ENCODE measurements at places on chromosomes 6 and 20. TPM values are rescaled to one million over a fixed set of nuclear protein-coding genes. Genes with fewer than 3 reads are reported as not detected.

DNA sequence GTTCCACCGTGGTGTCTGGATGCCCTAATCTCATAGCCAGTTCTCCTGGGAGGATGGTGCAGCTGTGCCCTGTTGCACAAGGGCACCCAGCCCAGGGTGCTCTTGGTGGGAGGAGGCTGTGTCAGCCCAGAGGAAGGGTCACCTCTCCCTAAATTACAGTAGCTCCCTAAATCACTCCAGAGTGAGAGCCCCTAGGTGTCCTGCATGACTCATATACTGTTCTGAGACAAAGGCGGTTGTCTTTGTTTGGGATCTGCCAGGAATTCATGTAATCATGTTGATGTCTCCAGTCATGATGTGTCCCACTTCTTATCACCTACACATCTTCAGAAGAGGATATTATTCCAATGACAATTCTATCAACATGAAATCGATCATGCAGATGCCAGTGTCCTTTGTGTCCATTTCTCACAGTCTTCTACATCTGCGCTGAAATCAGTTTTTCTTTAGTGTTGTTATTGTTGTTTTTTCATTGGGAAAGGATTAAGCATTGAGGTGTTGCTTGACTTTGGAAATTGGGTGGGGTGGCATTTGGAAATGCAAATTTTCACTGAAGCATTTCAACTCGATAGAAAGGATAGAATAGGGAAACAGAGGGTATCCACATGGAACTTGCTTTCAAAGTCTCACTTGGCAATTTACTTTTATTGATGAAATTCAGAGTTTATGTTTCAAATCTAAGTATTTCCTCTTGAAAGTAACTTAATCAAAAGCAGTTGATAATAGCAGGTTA lies 19.5 kb downstream of the PERP start:
- DNase-seq: no peak

- no peak for DNase-seq
These were observed 19.1 kb upstream of the TSHZ2 start for GRCh38 chr20:52953020-52953419.

GRCh38 chr6:95292011-95292410 lies 285.3 kb upstream of the MANEA start:
- no peak for DNase-seq

DNA sequence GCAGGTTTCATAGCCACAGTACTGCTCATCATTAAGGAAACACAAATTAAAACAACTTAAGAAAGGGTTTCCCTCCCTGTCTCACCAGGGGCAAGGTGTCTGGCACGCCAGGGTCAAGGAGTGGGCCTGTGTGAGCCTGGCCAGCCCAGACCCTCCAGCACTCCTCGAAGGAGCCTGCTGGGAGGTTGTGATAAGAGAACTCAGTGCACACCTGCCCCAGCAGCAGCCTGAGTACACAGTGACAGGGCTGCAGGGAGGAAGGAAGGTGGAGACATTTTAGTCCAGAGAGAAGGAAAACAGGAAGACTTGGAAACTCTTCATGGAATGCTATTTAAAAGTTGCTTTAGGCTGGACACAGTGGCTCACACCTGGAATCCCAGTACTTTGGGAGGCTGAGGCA lies 14.1 kb downstream of the NINL start:
- no peak for DNase-seq

GRCh38 chr20:37890643-37891042 lies 12.3 kb upstream of the VSTM2L start:
- no peak for DNase-seq

Gene ASF1A
- 5.5 TPM for total RNA-seq

Gene AAR2
- 30.3 TPM for total RNA-seq

Gene KCNK16
- total RNA-seq: not detected

Gene ADGRB3
- total RNA-seq: 1.2 TPM

Data from Peyer's patch (tissue), 4 donors.